ENCODE measurements at places on chromosomes 2 and 18.

DNA sequence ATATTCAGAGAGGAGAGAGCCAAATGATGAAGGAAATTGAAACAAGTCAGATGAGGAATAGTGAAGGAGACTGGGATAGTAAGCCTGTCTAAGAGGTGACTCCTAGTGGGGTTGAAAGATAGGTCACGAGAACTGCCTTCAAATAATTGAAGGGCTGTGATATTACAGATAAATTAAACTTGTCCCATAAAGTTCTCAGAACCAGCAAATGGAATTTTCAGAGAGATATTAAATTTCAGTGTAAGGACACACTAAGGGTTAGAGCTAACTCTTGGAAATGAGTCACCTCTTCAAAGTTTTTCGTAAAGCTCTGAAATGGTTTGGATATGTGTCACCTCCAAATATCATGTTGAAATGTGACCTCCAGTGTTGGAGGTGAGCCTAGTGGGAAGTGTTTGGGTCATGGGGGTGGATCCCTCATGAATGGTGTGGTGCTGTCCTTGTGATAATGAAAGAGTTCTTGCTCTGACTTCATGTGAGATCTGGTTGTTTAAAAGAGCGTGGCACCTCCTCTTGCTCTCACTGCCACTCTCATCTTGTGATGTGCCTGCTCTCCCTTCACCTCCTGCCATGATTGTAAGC lies 87.3 kb downstream of the BABAM2 start:
- peak; percentile 74 for DNase-seq

- no peak for DNase-seq
Observed at GRCh38 chr2:238305092-238305862, 15.0 kb upstream of the TRAF3IP1 start.

DNA sequence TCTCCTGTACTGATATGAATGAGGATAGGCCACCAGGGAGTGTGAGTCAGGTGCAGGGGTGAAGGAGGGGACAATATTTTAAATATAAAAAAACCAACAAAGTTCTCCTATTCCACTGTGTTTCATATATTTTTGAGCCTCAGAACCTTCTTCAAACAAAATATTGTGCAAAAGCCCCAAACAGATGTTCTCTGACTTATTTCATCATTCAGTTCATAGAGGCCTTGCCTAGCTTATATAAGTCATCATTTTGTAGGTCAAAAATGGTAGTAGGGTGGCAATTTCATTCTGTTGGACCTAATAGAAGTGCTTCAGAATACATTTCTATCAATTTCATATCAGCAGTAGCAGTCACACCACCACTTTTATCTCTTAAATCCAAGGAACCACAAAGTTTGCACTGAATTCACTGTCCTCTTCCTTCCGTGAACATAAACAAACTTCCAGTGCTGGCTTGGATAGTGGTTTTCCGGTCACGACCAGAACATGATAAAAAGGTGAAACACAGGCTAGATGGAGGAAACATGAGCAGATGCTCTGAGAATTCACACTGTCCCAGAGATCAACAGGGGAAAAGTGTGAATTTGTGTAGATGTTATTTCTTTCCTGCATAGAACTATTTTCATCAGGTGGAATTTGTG lies 99.1 kb downstream of the EN1 start:
- DNase-seq = no peak

GRCh38 chr2:133483181-133483580 lies 85.1 kb downstream of the NCKAP5 start:
- no peak for DNase-seq

GRCh38 chr2:16188261-16188890 lies 248.0 kb downstream of the MYCN start:
- DNase-seq = no peak

- DNase-seq = no peak
Observed at GRCh38 chr2:204357286-204357685, 188.0 kb upstream of the PARD3B start.

- no peak for DNase-seq
Observed at GRCh38 chr2:171208657-171209056, 48.0 kb upstream of the TLK1 start.

- no peak for DNase-seq
Observed at GRCh38 chr2:195632856-195633572, 24.0 kb upstream of the SLC39A10 start.

DNA sequence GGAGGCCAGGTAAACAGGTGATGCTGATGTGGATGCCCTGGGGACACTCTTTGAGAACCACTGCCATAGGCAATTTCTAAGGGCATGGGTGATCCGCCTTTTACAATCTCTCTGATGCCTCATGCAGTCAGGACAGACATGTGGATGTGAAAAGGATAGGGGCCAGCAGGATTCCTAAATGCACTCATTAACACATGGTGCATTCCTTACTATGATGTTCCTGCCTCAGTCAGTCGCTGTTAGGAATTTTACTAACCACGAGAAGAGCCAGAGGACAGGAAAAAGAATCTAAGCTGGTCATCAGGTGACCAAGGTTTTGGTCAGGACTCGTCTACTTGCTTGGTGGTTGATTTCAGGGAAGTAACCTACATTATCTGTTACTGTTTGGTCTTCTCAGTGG lies 191.0 kb downstream of the ARL4C start:
- no peak for DNase-seq
